ENCODE measurements at places on chromosomes 1 and 21.

DNA sequence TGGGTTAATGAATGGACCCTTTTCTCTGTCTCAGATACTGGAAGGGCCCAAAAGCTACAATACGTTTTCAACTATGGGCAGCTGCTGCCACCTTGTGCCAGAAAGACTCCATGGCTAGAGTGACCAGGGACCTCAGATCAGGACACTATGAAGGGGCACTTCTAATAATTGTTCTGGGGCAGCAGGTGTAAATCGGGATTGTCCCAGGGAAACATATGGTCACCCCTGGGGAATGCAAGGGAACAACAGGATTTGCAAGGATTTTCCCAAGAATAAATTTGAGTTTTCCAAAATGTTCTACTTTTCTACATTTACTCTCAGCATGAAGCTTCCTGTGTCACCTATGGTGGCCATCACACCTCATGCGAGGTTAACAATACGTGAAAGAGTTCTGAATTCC, 12.0 kb upstream of the FCAMR start:
- DNase-seq, result no peak

DNA sequence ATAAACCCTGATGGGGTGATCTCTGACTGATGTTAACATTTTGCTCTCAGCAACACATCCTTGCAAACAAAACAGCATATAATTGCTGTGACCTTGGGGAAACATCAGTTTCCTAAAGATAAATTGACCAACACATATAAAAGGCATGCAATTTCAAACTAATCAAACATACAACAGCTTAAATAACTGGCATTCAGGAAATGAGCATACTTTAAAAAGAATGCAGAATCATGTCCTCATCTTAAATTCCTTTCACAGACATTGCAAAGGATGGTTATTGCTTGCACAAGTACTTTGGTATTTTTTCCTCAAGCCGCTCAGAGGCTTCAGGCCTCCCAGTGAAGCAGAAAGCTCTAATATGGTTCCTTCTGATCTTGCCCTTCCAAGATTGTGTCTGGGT, 53.4 kb upstream of the RGS18 start:
- no peak for DNase-seq

DNA sequence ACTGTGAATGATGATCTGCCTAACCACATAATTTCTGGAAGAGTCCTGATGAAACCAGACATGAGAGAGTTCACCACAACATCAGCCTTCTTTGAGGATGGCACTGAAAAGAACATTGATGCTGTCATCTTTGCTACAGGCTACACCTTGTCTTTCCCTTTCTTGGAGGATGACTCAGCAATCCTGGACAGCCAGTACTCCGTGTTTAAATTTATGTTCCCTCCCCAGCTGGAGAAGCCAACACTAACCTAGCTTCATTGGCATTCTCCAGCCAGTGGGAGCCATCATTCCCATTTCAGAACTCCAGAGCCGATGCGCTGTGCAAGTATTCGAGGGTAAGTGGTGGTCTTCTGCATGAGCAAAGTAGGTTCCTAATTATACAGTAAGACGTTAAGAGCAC, 164.1 kb upstream of the POGK start:
- DNase-seq, result no peak

GRCh38 chr1:173195596-173196088, 11.5 kb downstream of the TNFSF4 start:
- DNase-seq, result no peak

- no peak for DNase-seq
These were observed 107.2 kb downstream of the PRDM2 start for GRCh38 chr1:13807209-13807608.

DNA sequence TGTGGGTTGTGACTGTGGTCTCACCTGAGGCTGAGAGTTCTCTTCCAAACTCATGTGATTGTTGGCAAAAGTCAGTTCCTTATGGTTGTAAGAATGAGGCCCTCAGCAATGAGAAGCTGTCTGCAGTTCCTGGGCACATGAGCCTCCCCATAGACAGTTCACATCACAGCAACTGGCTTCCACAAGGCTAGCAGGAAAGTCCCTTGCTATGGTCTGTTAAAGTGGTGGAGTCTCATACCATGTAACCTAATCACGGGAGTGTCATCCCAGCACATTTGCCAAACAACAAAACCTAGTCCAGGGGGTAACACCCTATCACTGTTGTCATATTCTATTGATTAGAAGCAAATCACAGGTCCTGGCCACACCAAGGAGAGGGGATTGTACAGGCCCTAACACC, 163.8 kb downstream of the BACH1 start:
- no peak for DNase-seq

DNA sequence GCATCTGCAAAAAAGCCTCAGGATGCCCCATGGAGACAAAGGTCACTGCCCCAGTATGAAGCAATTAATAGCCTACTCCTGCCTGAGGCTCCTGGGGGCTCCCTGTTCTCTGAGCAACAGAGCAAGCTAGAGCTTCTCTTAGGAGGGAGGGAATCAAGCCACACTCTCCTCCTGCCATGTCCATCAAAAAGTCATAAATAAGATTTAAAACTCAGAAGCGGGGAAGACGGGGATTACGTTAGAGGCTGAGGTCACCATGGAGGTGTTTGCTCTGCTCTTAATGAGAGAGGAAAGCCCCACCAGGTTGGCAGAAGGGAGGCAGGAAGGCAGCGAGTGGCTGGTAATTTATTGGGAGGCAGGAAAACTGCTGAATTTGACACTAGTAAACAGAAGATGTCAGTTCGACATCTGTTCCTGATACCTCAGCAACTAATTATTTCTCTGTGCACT, 98.4 kb upstream of the TNR start:
- DNase-seq, result no peak

DNA sequence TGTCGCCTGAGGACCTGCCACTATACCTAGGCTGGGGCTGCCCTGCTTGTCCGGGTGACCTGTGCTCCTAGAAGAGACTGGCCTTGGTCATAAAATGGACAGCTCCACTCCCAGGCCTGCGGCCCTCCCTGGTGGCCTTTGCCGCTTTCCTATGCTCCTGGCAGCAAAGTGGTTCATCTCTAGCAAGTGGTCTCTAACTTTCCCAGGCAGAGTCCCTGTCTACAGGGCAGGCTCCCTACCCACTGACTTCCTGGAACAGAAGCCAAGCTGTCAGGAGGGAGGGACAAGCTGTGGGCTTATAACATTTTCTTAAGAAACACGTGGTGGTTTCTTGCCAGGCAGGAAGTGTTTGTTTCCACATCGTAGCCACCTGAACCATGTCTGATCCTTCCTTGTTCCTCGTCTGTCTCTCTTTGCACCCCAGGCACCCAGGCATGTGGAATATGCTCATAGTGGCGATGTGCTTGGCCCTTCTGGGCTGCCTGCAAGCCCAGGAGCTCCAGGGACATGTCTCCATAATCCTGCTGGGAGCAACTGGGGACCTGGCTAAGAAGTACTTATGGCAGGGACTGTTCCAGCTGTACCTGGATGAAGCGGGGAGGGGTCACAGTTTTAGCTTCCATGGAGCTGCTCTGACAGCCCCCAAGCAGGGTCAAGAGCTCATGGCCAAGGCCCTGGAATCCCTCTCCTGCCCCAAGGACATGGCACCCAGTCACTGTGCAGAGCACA, 10.1 kb downstream of the H6PD start:
- DNase-seq, result no peak

DNA sequence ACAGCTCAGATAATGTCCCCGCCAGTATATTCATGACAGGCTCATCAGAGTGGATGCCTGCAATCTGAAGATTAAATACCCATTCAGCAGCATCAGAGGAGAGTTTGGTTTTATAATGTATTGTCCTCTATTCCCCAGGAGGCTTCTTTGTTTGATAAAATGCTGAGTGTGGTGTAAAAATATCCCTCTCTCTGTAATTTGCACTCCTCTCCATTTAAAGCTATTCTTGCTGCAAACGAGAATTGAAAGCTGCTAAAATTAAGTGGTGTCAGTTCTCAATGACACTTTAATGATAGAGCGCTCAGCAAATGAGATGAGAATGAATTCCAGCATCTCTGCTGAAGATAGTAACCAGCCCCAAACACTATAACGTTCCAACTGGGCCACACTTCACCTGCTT, 205.7 kb upstream of the RRP15 start:
- DNase-seq, result no peak

- no peak for DNase-seq
These were observed 1.9 kb upstream of the IRF2BP2 start for GRCh38 chr1:234611847-234612351.

GRCh38 chr1:55707196-55707595, 492.0 kb upstream of the USP24 start:
- no peak for DNase-seq

GRCh38 chr1:109787211-109787844, 23.6 kb upstream of the EPS8L3 start:
- DNase-seq, result no peak

- DNase-seq, result no peak
These were observed 76.3 kb upstream of the ZRANB2 start for GRCh38 chr1:71157151-71157550.
